Heart right ventricle (tissue), 16 donors: ENCODE measurements at places on chromosomes 7 and 10. TPM values are rescaled to one million over a fixed set of nuclear protein-coding genes. Genes with fewer than 3 reads are reported as not detected.

- no peak for DNase-seq
Measured at GRCh38 chr10:5404208-5405041, at the start of gene TUBAL3. Gene TUBAL3, minus strand, starts transcription at chr10:5404828. Its CDS starts 36 bp downstream, at chr10:5404792.

GRCh38 chr10:58952747-58953466, 223.5 kb upstream of the PHYHIPL start:
- DNase-seq, result no peak

- DNase-seq, result no peak
Measured at GRCh38 chr10:100192350-100192749, 6.5 kb upstream of the ERLIN1 start.

- DNase-seq, result no peak
Measured at GRCh38 chr7:20199015-20199737, 18.0 kb downstream of the MACC1 start.

GRCh38 chr7:7102906-7103305, 79.4 kb upstream of the C1GALT1 start:
- DNase-seq, result no peak

DNA sequence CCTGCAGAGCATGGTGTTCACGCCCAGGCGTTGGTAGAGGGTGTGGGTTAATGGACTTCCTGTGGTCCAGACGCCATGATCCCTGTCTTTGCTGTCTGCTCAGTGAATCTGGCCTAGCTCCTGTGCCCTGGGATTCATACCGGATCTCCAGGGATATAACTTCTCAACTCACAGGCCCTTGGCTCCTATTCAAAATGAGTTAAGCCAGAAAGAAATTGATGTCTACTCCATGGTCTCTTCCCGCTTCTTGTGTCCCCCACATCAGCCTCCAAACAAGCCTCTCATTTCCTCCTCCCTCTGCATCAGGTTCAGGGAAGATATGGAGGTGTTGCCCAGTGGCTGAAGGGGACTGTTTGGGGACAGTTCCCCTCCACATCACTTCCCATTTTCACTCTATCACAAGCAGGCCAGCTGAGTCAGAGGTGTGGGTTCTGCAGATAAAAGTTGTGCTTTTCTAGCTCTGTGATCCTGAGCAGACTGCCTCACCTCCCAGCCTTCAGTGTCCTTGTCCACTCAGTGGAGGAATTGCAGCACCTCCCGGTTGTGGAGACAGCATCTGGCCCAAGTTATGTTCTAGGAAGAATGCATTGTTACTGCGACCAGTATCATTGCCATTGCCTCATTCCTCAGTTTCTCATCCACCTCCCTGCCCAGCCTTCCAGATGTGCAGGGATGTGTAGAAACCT, 22.5 kb downstream of the AKR1E2 start:
- DNase-seq, result no peak

DNA sequence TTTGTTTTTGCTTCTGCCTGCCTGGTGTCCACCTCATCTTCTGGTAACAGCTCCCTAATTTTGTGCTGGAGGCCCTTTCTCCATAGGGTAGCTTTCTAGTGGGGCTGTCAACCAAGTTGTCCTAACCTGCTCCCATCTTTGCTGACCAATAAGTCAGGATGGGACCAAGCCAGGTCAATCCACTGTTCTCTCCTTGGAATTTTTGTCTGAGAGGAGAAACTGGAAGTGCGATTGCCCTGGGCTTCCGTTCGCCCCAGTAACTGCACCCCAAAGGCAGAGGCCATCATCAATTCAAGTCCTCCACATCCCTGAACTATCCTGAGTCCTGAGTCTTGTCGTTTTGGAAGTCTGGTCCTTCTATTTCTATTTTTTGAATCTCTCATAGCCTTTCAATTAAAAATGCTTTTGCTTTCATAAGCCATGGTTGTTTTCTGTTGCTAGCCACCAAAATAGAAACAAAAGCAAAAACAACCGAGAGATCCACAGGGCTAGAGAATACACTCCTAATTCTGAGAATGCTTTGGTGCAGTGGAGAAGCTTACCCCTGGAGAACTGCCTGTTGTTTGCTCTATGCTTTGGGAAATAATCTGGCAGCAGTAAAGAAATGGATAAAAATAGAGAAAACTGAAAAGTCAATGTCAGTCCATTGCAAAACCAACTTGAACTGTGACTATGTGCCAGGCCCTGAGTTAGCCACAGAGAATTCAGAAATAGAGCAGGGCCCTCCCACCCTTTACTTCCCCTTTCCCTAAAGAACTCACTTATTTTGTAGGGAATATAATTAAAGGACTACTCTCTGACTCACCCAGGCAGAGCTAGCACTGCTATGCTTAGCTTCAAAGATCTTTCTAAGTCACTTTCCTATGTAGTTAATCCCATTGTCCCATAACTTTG, 368.1 kb downstream of the CXCL12 start:
- no peak for DNase-seq

DNA sequence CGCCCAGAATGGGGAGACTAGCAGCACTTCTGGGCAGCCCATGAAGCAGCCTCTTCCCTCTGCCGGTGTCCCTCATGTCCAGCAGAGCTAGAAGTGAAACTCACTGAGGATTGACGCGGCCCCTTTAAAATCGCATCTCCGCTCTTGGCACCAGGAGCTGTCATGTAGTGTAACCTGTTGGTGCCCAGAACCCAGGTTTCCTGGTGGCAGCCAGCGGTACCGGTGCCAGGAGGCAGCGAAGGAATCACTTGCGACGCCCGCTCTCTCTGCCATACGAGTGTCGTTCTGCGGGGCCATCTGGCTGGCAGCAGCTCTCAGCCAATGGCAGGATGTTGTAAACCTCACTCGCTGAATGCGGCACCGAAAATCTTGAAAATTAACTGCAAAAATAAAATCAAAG, 82.7 kb downstream of the CUX1 start:
- peak; percentile 70 for DNase-seq

- no peak for DNase-seq
Measured at GRCh38 chr7:94660006-94660405, 4.1 kb upstream of the SGCE start.

- DNase-seq, result no peak
Measured at GRCh38 chr10:91785830-91786229, 12.4 kb upstream of the TNKS2 start.

DNA sequence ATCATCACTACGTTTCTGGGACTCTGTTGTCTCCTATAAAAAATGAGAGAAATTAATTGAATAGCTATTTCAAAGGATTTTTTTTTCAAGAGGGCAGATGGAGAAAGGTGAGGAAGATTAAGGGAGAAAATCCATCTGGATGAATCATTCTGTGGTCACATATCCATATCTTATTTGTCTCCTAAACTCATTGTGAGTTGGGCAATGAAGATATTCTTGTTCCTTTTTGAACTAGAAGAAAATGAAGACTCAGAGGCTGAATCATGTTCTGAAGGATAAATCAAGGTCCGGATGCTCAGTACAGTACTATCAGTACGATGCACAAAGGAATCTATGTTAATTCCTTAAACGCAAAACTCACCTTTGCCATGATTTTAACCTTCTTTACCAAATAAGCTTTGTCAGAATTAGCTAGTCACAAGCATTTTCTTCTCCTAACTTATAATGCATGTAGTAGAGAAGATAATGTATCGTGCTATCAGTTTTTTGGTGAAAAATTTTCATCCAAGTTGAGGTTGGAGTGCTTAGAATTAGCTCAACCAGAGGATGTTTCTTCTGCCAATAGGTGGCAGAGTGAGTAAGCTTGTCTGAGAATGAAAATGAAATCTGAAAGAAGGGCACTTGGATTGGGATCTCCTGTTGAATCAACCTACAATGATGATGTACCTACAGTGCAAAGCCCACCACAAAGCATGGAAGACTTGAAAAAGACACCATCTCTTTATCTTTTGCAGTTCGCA, 446.9 kb downstream of the KIF20B start:
- no peak for DNase-seq

DNA sequence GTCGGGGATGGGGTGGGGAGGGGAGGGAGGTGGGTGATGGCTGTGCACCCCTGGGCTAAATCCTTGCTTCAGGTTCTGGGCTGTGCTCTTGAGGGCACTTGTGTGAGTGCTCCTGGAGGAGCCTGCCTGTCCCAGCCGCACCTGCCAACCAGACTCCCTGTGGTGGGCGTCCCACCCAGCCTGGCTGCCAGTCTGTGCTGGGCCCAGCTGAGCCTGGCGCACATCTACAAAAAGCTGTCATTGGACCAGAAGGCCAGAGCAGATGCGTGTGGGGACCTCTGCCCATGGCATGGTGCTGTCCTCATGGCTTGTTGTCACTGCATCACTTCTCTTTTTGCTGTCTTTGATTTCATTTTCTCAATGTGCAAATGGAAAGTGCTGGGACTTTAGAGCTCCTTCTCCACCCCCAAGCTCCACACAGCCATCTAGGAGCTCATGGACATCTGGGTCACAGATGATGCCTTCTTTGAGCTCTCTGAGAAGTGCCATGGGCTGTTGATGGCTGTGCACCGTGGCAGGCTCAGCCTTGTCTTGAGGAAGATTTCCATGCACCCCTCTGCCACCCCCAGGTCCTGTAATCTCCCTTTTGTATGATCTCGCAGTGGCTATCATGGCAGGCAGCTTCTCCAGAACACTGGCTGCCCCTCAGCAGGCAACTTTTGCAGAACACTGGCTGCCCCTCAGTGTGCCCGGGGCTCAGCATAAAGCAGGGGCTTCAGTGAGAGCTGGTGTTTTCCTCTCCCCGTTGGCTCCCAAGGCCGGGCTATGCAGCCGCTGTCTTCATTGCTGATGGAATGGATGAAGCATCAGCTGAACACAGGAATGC, 83.9 kb downstream of the ADCY1 start:
- no peak for DNase-seq

DNA sequence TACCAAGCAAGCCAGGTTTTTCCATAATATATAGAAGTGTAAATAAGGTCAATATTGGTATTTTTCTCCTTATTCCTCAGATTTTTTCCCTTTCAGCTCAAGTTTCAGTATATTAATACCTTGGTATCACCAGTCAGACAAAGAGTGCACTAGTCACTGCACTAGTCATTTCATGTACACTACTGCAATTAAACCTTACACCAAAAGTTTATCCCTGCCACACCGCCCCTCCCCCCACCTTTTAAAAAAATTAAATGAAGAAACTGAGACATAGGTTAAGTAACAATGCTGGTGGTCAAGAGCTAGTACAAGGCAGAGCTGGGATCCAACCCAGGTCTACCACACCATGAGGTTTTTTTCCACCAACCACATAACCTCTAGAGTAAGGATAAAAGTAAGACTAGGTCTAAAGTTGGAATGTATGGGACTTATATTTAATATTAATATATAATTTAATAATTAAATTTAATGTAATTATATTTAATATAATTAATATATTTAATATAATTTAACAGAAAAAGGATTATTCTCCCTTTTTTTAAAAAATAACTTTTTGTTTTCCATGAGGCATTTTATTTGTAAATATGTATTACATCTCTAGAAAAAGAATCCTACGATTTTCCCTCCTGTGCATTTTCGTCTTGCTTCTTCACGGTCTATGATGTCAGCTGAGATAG, 68.5 kb downstream of the NT5C2 start:
- DNase-seq, result no peak

GRCh38 chr7:52211930-52212329, 823.5 kb upstream of the POM121L12 start:
- DNase-seq, result no peak

DNA sequence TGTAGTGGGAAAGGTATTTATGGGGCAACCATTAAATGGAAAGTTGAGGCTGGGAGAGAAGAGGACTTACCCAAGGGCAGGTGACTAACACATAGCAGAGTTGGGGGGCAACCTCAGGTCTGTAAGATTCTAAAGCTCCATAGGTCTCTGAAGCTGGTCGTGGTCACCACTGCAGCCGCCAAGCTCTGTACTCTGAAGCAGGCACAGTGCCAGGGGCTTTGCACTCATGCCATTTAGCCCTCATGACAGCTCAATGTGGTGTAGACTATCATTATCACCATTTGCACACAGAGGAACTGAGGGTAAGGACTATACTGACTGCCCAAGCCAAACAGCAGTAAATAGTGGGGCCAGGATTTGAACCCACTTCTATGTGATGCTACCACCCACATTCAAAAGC, 32.5 kb upstream of the TMEM273 start:
- peak; percentile 33 for DNase-seq

DNA sequence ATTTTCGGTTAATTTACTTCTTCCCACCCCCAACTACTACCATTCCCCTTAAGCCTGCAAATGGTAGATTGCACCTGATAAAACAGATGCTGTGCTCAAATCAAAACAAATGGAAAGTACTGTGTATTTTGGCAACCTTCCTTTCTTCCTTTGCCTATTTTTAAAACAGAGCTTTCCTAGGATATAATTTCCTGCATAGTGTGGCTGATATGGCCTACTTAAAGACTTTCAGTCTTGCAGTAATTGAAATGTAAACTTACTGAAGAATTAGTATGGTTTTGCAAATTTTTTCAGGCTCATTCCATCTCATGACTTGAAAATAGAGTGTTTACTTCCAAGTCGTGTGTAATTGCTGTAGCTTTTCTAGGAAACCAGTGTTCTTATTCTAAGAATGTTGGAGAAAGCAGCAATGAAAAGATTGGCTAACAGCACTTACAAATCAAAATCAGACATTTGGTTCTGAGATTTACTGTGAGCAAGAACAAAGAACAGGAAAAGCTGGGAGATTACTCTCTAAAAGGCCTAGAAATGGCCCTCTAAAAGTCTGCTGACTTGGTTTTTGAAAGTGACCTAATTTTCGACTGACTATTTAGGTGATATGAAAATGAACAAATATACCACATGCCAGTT, 52.0 kb downstream of the REEP3 start:
- no peak for DNase-seq

GRCh38 chr7:79332091-79332490, 121.4 kb downstream of the MAGI2 start:
- no peak for DNase-seq

GRCh38 chr7:101629171-101629570, at the start of gene MYL10:
Gene MYL10, minus strand, starts transcription at chr7:101629296. Its CDS starts 178 bp downstream, at chr7:101629118.
- DNase-seq, result no peak

DNA sequence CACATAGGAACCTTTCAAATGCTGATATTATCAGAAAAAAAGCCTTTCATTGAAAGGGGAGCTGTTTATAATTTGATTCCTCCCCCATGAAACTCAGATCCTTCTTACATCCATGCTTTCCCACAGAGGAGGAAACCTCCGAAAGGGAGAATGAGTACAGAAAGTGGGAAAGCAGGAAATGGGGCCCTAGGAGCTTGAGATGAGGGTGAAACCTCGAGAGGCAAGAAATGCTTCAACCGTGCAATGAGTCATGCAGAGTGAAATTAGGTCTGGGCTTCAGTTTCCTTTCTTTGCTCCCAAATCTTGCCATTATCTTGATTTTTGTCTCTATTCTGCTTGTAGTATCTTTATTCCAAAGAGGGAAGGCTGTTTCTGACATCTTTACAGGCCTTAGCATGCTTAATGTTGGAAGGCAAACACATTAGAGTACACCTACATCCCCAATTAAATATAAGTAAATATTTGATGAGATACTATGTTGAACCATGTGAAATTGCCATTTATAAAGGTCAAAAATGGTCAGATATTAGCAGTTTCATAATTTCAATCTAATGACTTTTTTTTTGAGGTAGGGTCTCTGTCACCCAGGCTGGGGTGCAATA, 79.1 kb downstream of the NAMPT start:
- DNase-seq, result no peak

The SLC26A3 gene
- total RNA-seq, result not detected

The GSTO2 gene
- total RNA-seq, result 1.1 TPM

The SCD gene
- total RNA-seq, result 1.8 TPM

The MINDY4 gene
- total RNA-seq, result 3.2 TPM

The TWIST1 gene
- total RNA-seq, result 1.1 TPM

The TMEM270 gene
- not detected for total RNA-seq

The TMEM213 gene
- total RNA-seq, result not detected

The DCLRE1A gene
- total RNA-seq, result 5.1 TPM

The ATRNL1 gene
- total RNA-seq, result 9.2 TPM

The CDNF gene
- total RNA-seq, result 2.6 TPM

The NDUFB8 gene
- total RNA-seq, result 406 TPM

The SPAM1 gene
- not detected for total RNA-seq

The VOPP1 gene
- total RNA-seq, result 22.8 TPM

The GLI3 gene
- total RNA-seq, result 5.4 TPM

The LRRTM3 gene
- total RNA-seq, result not detected

The TAS2R41 gene
- total RNA-seq, result not detected
